ENCODE measurements at places on chromosomes 12 and 14.

- no peak for DNase-seq
Observed at GRCh38 chr12:15502211-15502610, 179.9 kb downstream of the PTPRO start.

DNA sequence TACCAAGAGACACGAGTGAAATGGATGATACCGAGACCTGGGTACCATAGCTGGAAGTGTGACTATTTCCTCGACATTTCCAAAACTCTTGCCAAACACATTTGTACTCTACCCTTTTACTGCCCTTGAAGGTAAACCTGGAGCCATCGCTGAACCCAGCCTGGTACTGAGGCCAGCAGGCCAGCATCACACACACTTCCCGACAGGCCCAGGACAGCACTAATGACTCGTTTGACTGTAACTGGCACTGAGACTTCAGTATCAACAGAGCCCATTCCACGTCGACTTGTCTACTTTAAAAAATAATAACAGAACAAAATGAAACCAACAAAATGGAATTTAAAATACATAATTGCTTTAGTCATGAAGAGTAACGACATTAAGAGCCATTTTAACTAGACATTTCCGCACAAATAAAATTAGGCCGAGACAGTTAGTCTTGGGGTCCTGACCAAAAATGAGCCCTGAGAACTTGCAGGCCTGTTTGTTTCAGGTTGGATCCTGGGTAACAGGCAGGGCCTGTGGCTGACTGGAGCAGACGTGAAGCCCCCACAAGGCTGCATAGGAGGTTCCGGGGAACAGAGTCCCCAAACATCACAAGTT is 94.3 kb downstream of the RIMBP2 start:
- no peak for DNase-seq

GRCh38 chr14:24366721-24367513 is 1.1 kb upstream of the NFATC4 start:
- DNase-seq: peak; percentile 87

GRCh38 chr12:71354871-71355270 is 84.7 kb upstream of the LGR5 start:
- DNase-seq: peak; percentile 5
